CD4-positive, alpha-beta T cell (primary cell): ENCODE measurements at places on chromosomes 7 and 10.
A peak's percentile ranks its signal among the peaks of the same experiment; 100 is the strongest.

- DNase-seq: no peak
Measured at GRCh38 chr10:43263551-43264343, 3.1 kb downstream of the RASGEF1A start.

- DNase-seq: no peak
Measured at GRCh38 chr7:139886206-139886605, 57.1 kb downstream of the TBXAS1 start.

GRCh38 chr10:1209355-1209979, 153.3 kb downstream of the WDR37 start:
- no peak for DNase-seq

- peak; percentile 70 for DNase-seq
Measured at GRCh38 chr7:116138202-116138801, 72.0 kb upstream of the TES start.

GRCh38 chr10:97053276-97053675, 132.5 kb downstream of the SLIT1 start:
- no peak for DNase-seq

DNA sequence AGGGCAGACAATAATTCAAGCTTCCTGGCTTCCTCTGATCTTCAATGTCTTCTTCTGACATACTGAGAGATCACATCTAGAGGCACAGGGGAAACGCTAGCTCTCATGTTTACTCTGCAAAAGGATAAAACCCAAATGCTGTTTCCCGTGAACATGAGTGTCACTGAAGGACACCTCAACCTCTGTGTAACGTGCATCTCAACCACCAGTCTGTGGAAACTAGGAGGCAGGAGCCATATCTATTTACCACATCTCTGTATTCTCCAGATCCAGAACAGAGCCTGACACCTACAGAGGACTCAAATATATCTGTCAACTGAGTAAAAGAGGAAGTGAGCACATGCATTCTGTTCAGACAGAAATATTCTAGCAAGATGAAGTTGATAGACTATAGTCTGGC, 140.3 kb upstream of the TARP start:
- DNase-seq: no peak

DNA sequence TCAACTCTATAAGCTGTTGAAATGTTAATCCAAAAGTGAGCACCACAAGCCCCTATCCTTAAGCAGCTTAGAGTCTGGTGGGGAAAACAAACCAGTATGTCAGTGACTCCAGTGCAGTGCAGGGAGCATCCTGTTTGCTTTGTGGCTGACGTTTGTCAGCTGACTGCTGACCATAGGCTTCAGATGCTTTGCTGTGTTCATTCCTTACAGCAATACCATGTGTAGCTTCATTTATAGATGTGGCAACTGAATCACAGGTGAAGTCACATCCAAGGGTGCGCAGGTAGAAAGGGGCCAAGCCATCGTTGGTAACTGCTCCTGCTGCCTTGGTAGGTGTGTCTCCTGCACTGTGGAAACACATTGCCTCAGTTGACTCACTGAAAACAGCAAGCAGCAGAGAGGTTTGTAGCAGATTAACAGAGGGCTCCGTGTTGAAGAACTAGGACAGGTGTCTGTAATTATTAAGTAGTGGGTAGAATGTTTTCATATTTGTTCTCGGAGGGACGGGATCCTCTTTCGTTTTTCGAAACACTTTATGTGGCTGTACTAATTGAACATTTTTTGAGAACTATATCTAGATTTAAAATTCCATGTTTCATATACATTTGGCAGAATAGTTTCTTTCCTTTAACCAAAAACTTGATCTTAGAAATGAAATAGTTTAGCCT, 2.0 kb downstream of the INSIG1 start:
- no peak for DNase-seq

DNA sequence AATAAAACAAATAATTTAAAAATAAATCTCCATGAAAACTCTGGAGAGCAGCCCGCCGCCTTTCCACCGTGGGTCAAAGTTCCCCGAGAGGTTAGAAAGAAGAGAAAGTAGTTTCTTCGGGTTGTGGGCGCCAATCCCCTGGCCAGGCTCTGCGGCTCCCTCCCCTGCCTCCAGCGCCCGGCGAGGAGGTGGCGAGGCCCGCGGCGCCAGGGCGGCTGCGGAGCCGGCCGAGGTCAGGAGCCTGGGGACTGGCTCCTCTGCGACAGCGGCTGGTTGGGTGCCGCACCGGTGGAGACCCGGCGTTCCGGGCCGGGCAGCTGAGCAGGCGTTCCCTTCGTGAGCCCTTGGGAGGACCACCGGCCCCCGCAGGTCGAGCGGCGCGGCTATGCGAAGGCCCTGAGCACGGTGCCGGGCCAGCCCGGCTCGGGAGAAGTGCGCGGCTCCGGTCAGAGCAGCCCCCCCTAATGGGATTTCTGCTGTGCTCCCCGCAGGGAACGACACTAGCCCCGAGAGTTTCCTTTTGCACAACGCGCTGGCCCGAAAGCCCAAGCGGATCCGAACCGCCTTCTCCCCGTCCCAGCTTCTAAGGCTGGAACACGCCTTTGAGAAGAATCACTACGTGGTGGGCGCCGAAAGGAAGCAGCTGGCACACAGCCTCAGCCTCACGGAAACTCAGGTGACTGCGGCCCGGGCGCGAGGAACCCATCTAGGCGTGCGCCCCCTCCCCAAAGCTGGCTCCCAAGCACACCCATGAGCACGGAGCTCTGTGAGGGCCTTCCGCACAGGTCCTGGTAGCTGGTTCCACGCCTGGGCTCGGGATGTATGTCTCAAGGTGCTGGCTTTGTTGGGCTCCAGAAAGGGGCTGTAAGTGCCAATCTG, 2.8 kb downstream of the EMX2 start:
- DNase-seq: no peak

DNA sequence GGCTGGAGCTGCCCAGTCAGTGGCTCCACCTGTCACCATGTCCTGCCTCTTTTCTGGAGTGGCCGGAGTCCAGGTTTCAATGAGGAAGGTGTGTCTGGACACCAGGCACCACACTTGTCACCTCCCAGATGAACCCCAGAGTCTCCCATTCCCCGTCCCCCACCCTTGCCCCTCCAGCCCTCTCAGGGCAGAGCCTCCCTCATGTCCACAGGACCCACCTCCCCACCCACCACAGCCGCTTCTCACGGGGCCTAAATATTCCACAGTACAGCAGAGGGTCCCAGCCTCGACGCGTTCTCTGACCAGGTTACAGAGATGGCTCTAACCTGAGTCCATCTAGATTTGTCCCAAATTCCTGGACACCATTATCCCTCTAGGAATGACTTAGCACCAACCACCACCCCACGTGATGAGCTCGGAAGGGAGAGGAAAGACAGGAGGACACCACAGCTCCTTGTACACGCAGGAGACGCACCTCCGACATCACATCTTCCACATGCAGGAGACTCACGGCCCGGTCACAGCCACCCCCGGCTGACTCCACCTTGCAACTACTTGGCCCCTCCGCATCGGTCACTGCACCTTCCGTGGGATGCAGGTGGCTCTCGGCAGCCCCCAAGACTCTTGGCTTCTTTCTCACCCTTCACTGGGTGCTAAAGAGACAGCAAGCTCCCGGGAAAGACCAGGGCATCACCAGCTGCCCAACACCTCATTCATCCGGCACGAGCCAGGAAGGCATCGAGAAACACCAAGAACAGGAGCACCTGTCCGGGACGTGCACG, 560.2 kb downstream of the DNAJB6 start:
- no peak for DNase-seq

GRCh38 chr10:122323189-122323588, 51.3 kb upstream of the PLEKHA1 start:
- DNase-seq: no peak

GRCh38 chr10:72525277-72525676, 100.6 kb downstream of the MICU1 start:
- DNase-seq: no peak

- DNase-seq: no peak
Measured at GRCh38 chr10:44413416-44413815, 28.5 kb upstream of the CXCL12 start.

DNA sequence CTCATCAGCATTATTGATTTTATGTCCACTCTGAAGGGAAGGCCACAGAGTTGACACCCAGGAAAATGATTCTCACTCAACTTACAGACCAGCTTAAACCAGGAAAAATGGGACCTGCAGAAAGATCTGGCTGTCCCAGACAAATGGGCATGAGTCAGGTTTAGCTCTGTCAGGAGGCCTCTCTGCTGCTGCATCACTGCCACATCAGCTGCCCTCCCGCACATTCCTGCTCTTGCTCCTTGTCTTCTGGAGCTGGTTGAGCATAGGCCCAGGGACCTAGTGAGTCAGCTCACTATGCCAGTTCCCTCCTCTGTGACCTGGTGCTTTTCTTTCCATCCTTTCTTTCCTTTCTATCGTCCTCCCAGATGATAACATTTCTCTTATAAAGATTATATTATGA, 18.8 kb upstream of the SMNDC1 start:
- DNase-seq: no peak

DNA sequence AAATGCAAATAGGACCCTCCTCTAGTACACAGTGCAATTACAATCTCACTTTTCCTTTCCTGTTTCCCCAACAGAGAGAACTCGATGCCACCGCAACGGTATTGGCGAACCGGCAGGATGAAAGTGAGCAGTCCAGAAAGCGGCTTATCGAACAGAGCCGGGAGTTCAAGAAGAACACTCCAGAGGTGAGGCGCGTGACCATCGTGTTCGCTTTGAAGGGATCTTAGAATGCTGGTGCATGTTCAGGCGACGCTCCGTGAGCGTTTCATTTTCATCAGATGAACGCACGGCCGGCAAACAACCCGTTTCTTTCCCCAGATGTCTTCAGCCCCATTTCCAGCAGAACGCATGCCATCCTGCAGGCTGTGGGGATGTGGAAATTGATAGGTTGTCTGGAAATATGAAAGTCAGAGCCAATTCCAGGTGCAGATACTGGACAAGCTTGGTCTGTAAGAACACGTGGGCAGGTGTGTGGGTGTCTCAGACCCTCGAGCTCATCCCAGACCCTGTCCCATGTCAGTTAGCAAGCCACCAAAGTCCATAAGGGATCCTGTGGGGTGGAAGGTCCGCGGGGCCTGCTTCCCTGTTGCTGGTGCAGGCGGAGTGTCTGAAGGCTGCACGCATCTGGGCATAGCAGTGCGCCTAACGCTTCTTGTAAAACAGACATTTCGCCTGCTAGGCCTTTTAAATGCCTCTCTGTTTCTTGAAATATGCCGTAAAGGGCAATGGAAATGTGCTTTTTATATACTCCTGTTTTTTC, 98.8 kb downstream of the CUX1 start:
- no peak for DNase-seq

DNA sequence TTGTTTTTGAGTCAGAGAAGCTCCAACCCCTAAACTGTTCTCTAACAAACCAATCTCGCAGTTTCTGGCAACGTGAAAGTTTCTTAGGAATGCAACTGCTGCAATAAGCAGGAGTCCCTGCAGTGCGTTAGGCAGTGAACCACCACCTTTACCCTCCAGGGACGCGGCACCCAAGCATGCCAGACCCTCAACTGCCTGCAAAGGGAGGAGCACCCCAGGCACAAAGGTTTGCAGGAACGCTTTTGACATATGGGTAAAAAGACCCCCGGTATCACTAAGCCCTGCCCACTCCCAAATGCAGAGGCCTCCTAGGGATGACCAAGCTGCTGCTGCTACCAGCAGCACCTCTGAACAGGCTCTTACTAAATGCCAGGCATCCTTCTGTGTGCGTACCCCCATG, 4.7 kb downstream of the TBRG4 start:
- no peak for DNase-seq

GRCh38 chr10:72229261-72230251, 13.5 kb upstream of the ASCC1 start:
- no peak for DNase-seq

- DNase-seq: no peak
Measured at GRCh38 chr7:119868387-119868786, 404.6 kb upstream of the KCND2 start.

GRCh38 chr7:16091701-16092310, 329.5 kb downstream of the CRPPA start:
- DNase-seq: no peak

DNA sequence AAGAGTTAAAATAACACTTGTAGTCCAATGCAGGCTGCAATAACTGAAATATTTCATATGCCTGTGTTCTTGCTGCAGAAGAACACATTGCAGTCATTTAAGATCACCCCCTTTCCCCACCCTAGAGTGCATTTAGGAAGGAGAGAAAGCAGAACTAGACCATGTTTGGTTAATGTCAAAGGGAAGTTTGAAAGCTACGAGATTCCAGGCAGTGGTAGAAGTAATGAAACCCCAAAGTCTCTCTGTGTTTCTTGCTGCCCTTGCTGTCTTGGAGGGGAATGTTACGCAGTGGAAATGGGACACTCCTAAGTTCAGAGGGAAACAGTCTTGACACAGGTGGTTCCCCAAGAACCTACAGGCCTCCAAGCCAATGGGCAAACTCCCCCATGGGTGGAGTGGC, 242.9 kb downstream of the PTEN start:
- no peak for DNase-seq

DNA sequence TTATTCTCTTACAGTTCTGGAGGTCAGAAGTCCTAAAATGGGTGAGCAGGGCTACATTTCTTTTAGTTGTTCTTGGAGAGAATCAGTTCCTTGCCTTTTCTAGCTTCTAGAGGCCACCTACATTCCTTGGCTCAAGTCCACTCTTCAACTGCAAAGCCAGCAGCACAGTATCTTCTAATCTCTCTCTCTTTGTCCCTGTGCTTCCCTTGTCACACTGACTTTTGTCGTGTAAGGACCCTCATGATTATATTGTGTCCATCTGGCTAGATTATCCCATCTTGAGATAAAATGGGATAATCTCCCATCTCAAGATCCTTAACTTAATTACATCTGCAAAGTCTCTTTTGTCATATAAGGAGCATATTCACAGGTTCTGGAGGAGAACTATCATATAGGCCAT, 359.0 kb downstream of the ADRA2A start:
- DNase-seq: no peak
